ENCODE measurements at places on chromosomes 2 and 18. TPM values are rescaled to one million over a fixed set of nuclear protein-coding genes. Genes with fewer than 3 reads are reported as not detected.

Gene GCG
- total RNA-seq = not detected

Gene ACMSD
- not detected for total RNA-seq

Gene ACADL
- 1.3 TPM for total RNA-seq

Gene AQP12B
- total RNA-seq = not detected

Gene FBLN7
- total RNA-seq = 0.60 TPM

Gene DDX18
- total RNA-seq = 25.5 TPM

Gene MRO
- 3.8 TPM for total RNA-seq

Gene ALPG
- not detected for total RNA-seq

DNA sequence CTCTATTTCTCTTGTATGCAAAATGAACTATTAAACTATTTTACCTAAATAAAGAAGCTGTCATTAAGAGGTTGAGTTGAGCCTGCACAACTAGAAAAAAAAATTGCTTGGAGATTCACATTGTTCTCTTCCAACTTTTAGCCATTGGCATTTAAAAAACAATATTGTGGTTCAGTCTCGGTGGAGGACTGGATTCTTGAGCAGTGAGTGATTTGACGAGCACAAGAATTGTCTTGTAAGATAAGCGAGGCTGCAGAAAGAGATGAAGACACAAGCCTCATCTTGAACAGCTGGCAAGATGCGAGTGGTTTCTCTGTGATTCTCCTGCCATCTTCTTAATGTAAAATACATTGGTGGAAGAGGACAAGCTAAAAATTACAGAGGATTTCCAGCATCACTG, 67.0 kb downstream of the GALR1 start:
- peaks cover 9% of the 10 kb centered on the region for H3K4me1 ChIP-seq
- peaks cover 15% of the 10 kb centered on the region for H3K27me3 ChIP-seq
- H3K4me3 ChIP-seq = no peak overlapping the region
- no peak overlapping the region for H3K27ac ChIP-seq
- DNase-seq = no peak

- DNase-seq = no peak
- H3K36me3 ChIP-seq = no peaks in the 10 kb centered on the region
- no peak overlapping the region for H3K27ac ChIP-seq
- H3K27me3 ChIP-seq = peaks cover 56% of the 10 kb centered on the region
- H3K4me3 ChIP-seq = no peak overlapping the region
Observed at GRCh38 chr2:176569574-176569973, 300.3 kb downstream of the MTX2 start.

GRCh38 chr2:241248897-241249296, 60.4 kb downstream of the ANO7 start:
- peaks cover 100% of the 10 kb centered on the region for H3K36me3 ChIP-seq
- H3K4me1 ChIP-seq = no peaks in the 10 kb centered on the region
- no peak for DNase-seq
- no peaks in the 10 kb centered on the region for H3K27me3 ChIP-seq

DNA sequence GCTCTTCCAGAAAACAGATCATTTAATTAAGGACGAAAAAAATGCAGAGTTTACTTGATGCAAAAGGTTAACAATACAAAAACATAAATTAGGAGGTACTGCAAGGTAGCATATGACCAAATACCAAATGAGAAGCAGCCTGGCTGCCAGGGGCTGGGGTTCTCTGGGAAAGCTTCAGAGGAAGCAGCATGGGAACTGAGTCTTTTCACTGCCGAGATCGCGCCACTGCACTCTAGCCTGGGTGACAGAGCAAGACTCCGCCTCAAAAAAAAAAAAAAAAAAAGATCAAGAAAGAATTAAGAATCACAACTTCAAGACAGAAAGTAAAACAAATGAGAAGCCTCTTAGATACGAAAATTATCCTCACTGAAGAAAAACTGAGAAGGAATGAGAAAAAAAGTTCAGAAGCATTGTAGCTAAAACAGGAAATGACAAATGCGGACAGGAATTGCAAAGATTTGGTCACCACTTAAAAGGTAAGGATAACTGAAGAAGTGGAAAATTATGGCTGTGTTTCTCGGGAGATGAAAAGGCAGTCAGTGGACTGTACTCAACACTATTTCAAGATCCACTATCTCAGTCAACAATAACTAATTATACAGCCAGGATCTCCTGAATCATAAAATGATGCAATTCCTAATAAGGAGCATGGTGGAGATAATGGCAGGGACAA, 4.3 kb downstream of the SEPTIN10 start:
- H3K36me3 ChIP-seq = no peaks in the 10 kb centered on the region
- peak; percentile 25 for DNase-seq

GRCh38 chr18:78903436-78904178, 76.0 kb upstream of the SALL3 start:
- H3K4me3 ChIP-seq = no peak overlapping the region
- peaks cover 58% of the 10 kb centered on the region for H3K27me3 ChIP-seq
- H3K27ac ChIP-seq = no peak overlapping the region
- no peaks in the 10 kb centered on the region for H3K36me3 ChIP-seq

- no peak overlapping the region for H3K27ac ChIP-seq
- peaks cover 32% of the 10 kb centered on the region for H3K4me1 ChIP-seq
- H3K27me3 ChIP-seq = no peaks in the 10 kb centered on the region
- no peaks in the 10 kb centered on the region for H3K36me3 ChIP-seq
Observed at GRCh38 chr2:112255875-112256274, 1.0 kb upstream of the ZC3H8 start.

- H3K4me3 ChIP-seq = no peak overlapping the region
- H3K4me1 ChIP-seq = no peaks in the 10 kb centered on the region
- no peak overlapping the region for H3K27ac ChIP-seq
- H3K36me3 ChIP-seq = no peaks in the 10 kb centered on the region
- H3K27me3 ChIP-seq = no peaks in the 10 kb centered on the region
Observed at GRCh38 chr2:212392544-212392943, 146.1 kb downstream of the ERBB4 start.

- no peak for DNase-seq
- no peak overlapping the region for H3K27ac ChIP-seq
- no peaks in the 10 kb centered on the region for H3K4me1 ChIP-seq
Observed at GRCh38 chr2:106631281-106631680, 144.1 kb downstream of the CD8B2 start.

- no peak for DNase-seq
- peaks cover 61% of the 10 kb centered on the region for H3K27me3 ChIP-seq
- H3K36me3 ChIP-seq = no peaks in the 10 kb centered on the region
Observed at GRCh38 chr18:50117863-50118262, 77.1 kb downstream of the MYO5B start.

- no peak for DNase-seq
- peaks cover 34% of the 10 kb centered on the region for H3K36me3 ChIP-seq
- H3K4me3 ChIP-seq = peak overlapping the region; percentile 3
- peaks cover 86% of the 10 kb centered on the region for H3K4me1 ChIP-seq
- H3K27ac ChIP-seq = peak overlapping the region; percentile 99
Observed at GRCh38 chr2:218284106-218284811, 8.0 kb downstream of the TMBIM1 start.

- no peak overlapping the region for H3K4me3 ChIP-seq
- peaks cover 34% of the 10 kb centered on the region for H3K4me1 ChIP-seq
- H3K27me3 ChIP-seq = no peaks in the 10 kb centered on the region
- no peak for DNase-seq
- no peak overlapping the region for H3K27ac ChIP-seq
- H3K36me3 ChIP-seq = no peaks in the 10 kb centered on the region
Observed at GRCh38 chr2:101520246-101520645, 45.3 kb upstream of the RFX8 start.

GRCh38 chr2:54330926-54331835, 75.2 kb upstream of the TSPYL6 start:
- H3K36me3 ChIP-seq = no peaks in the 10 kb centered on the region
- H3K27ac ChIP-seq = peak overlapping the region; percentile 95
- H3K4me1 ChIP-seq = peaks cover 38% of the 10 kb centered on the region
- DNase-seq = no peak

GRCh38 chr18:48680339-48681250, 141.8 kb downstream of the CTIF start:
- DNase-seq = peak; percentile 87
- H3K4me3 ChIP-seq = no peak overlapping the region
- H3K27ac ChIP-seq = peak overlapping the region; percentile 93
- peaks cover 83% of the 10 kb centered on the region for H3K4me1 ChIP-seq
- peaks cover 4% of the 10 kb centered on the region for H3K36me3 ChIP-seq
- no peaks in the 10 kb centered on the region for H3K27me3 ChIP-seq

DNA sequence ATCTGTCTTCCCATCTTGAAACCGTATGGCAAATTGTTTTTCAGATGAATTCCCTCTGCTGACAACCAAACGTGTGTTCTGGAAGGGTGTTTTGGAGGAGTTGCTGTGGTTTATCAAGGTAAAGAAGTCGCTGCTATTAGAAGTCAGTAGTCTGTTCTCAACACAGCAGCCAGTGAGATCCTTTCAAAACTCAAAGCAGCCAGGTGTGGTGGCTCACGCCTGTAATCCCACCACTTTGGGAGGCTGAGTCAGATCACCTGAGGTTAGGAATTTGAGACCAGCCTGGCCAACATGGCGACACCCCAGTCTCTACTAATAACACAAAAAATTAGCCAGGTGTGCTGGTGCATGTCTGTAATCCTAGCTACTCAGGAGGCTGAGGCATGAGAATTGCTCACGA, 2.1 kb downstream of the TYMS start:
- peaks cover 20% of the 10 kb centered on the region for H3K4me1 ChIP-seq
- H3K27me3 ChIP-seq = peaks cover 35% of the 10 kb centered on the region
- no peak overlapping the region for H3K4me3 ChIP-seq

- H3K4me3 ChIP-seq = no peak overlapping the region
- H3K27ac ChIP-seq = no peak overlapping the region
- H3K36me3 ChIP-seq = no peaks in the 10 kb centered on the region
- DNase-seq = no peak
- no peaks in the 10 kb centered on the region for H3K4me1 ChIP-seq
Observed at GRCh38 chr2:13252615-13253014, 535.9 kb downstream of the TRIB2 start.

DNA sequence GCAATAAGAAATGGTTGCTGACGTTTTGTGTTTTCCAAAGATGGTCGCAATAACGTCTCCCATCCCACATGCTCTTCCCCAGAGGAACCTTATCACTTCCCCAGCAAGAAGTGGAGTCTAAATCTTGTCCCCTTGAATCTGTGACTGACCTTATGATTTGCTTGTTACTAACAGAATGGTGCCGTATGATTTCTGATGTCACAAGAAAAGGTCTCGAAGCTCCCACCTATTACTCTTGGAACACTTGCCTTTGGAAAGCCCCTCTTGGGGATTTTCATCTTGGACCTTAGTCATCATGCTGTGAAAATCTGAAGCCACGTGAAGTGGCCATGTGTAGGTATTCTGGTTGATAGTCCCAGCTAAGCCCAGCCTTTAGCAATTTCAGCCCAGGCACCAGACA, 86.2 kb upstream of the GLS start:
- H3K4me3 ChIP-seq = no peak overlapping the region
- H3K27ac ChIP-seq = no peak overlapping the region
- no peaks in the 10 kb centered on the region for H3K27me3 ChIP-seq
- H3K36me3 ChIP-seq = no peaks in the 10 kb centered on the region

DNA sequence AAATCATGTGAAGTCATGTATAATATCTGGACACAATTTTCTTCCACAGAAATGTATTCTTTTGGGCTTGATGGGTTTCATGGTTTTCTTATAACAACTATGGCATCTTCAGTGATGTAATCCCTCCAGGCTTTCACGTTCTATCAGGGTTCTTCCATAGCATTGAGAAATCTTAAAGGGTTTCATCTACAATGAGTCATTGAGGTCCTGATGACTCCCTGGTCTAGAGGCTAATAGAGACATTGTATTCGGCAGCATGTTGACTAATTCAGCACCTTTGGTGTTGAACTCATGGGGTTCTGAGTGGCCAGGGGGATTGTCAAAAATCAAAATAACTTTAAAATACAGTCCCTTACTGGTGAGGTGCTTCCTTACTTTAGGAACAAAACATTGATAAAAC, 614.0 kb upstream of the CRIM1 start:
- H3K36me3 ChIP-seq = no peaks in the 10 kb centered on the region
- no peaks in the 10 kb centered on the region for H3K4me1 ChIP-seq
- H3K27me3 ChIP-seq = no peaks in the 10 kb centered on the region
- no peak for DNase-seq
- no peak overlapping the region for H3K27ac ChIP-seq
- no peak overlapping the region for H3K4me3 ChIP-seq

- DNase-seq = no peak
- H3K27ac ChIP-seq = no peak overlapping the region
- H3K4me3 ChIP-seq = no peak overlapping the region
- no peaks in the 10 kb centered on the region for H3K36me3 ChIP-seq
Observed at GRCh38 chr2:8391126-8391525, 290.7 kb upstream of the ID2 start.

GRCh38 chr18:68874361-68874760, 76.5 kb downstream of the CCDC102B start:
- H3K27ac ChIP-seq = no peak overlapping the region
- no peaks in the 10 kb centered on the region for H3K4me1 ChIP-seq
- DNase-seq = no peak
- H3K4me3 ChIP-seq = no peak overlapping the region

GRCh38 chr2:157192445-157193423, 64.8 kb upstream of the GALNT5 start:
- DNase-seq = no peak
- no peaks in the 10 kb centered on the region for H3K36me3 ChIP-seq
- no peak overlapping the region for H3K27ac ChIP-seq

DNA sequence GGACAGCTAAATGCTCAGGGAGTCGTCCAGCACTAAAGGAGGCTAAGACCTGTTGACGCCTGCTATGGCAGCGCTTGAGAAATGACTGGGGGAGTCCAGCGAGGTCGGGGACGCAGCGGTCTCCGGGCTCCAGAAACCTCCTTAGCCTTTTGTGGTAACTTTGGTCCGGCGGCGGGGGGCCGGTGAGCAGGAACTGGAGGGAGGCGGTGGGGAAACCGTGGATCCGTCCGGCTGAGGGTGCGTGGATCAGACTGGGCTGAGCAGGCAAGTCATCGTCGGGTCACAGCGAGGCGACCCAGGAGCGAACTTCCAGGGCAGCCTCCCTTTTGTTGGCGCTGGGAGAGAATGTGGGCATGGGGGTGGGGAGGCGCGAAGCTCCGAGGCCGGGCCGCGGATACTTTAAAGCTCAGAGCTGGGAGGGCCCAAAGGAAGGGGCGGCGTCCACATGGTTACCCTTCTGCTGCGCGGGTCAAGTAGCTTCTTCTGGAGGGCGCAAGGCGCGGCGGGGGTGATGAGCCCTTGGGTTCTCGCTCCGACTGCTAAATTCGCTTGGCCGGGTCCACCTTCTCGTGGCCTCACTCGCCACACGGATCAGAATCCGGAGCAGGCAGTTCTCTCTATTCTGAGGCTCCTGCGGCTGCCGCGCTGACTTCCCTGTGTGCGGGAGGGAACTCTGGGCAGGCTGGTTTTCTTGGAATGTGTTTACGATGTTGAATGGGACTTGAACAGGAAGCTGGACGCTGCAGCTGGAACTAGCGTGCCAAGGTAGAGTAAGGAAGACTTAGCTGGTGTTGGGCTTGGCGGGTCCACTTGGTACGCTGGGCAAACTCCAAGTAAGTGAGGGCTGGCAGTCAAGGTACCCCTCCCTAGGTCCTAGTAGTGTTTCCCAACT, 920 bp downstream of the GULP1 start:
- DNase-seq = peak; percentile 68
- no peaks in the 10 kb centered on the region for H3K27me3 ChIP-seq
- peak overlapping the region; percentile 81 for H3K4me3 ChIP-seq
- peak overlapping the region; percentile 87 for H3K27ac ChIP-seq

DNA sequence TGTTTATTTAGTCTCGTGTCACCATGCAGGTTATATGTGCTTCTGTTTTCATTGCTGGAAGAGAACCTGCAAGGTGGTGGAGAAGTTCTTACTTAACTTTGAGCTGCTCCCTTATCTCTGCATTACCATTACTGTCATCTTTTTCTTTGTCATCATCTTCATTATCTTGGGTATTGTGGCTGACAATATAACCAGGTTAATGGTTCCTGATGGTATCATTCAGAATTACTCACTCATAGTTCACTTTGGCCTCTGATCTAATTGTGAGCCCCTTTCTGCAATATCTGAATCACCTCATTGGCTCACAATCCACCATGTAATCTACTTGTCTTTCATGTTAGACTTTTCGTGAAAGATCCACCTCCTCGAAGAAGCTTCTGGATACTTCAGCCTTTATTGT, 5.0 kb downstream of the CD28 start:
- H3K4me1 ChIP-seq = peaks cover 11% of the 10 kb centered on the region
- H3K4me3 ChIP-seq = no peak overlapping the region
- H3K36me3 ChIP-seq = no peaks in the 10 kb centered on the region
- H3K27ac ChIP-seq = no peak overlapping the region
